ENCODE measurements at places on chromosomes 16 and 17.
A peak's percentile ranks its signal among the peaks of the same experiment; 100 is the strongest.

- DNase-seq: no peak
Measured at GRCh38 chr17:35892091-35893035, 12.2 kb upstream of the CCL5 start.

DNA sequence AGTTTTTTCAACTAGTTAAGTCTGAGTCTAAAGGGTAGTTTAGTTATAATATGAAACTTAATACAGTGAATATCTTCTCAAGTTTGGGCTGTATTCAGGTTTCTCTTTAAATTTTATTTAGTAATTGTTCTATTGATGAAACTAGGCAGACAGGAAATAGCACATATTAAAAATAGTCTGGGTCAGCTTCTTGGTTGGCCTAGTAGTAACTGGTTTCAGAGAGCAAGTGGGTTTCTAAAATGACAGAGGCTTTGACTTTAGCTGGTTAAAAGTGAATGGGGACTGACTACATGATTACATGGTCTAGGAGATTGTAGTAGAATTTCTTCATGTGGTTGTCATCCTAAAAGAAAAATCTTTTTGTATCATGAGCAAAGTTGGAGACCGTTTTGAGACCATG, 46.8 kb downstream of the OMG start:
- no peak for DNase-seq

DNA sequence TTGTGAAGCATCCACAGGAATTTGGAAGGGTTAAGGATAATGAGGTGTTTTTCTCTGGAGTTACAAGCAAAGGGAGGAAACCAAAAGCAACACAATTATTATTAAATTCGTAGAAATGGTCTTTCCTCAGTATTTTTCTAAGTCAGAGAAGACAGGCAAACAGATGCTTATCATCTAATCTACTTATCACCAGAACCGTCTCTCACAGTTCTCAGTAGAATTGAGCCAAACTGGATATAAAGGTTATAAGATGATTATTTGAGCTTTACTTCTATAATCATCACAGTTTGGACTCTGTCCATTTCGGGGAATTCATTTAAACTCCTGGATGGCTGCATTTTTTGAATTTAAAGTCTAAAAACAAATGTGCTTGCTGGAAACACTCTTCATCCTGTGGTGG, 245.0 kb downstream of the KCNJ2 start:
- no peak for DNase-seq

DNA sequence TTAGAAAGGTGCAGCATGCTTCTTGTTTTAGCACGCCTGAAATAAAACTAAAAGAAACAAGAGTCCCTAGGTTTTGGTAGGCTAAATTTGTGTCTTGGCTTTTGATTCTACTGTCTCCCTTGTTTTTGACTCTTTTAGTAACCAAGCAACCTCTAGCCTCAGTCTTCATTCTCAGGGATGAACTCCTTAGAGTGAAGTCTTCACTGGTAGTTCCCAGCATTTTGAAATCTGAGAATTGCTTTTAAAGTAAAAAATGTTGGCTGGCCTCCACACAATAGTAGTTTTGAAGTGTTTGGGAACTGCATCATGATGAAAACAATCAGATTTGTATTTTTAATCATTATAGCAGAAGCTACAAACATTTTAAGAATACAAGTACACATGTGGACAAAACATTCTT, 6.1 kb upstream of the CDR2 start:
- DNase-seq: no peak

GRCh38 chr16:89357055-89357816, 133.1 kb downstream of the ANKRD11 start:
- DNase-seq: no peak

DNA sequence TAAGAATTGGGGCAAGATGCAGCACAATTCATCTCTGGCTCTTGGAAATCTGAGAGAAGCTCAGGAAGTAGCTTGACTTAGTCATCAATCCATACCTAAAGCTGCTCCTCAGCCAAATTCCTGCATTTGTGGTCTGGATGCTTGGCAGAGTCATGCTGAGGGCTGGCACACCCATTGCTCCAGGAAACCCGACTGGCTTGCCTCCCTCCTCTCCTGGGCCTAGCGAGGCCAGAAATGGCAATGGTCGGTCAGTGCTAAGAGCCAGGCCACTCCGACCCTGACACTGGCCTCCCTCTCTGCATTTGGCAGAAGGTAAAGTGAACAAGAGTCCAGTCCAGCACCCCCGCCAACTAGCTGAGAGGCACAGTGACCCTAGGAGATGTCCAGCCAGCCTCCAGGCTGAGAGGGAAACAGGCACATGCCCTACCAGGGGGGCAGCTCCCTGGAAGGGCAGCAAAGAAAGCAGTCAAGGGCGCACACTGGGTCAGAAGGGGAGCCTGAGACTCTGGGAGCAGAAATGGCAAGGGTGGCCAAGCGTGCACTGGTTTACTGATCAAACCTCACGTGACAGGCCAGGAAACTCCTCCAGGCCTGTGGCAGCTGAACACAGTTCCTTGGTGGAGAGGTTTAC, 10.0 kb downstream of the POLDIP2 start:
- DNase-seq: no peak

GRCh38 chr16:64712026-64712425, 409.8 kb downstream of the CDH11 start:
- no peak for DNase-seq

DNA sequence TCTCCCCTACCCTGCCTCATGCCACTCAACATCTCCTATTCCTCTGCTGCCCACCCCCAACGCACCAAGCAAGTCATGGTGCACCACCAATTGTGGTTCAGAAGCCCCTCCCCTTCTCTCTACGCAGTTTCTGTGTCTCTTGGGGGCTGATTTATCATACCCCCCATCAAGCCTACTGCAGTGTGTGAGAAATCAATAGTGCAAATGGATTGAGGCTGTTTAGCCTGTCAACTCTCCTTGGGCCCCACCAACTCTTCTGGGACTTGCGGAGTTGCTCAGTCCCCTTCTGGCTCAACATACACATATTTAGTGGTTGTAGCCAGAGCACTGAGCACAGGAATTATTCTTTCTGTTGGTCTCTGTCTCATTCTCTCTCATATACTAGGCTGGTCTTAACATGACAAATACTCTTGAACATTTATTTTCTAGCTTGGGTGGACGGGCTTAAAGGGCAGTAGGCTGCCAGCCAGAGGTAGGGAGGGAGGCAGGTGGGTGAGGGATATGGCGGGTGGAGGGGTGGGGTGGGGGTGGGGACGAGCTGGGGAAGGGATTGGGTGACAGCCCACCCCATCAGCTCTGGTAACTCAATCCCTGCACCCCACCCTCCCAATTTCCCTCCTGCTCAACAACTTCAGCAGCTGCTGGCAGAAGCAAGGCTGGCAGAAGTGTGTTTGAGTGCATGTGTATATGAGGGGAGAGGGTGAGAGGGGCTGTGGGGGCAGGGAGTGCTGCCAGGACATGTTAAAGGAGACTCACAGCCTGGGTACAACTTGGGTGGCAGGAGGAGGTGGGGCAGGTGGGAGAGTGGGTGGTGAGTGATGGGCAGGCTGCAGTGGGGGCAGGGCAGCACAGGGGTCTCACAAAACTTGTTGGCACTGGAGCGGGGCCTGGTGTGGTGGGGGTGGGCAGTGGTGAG, 4.9 kb downstream of the RARA start:
- DNase-seq: peak; percentile 98

- no peak for DNase-seq
Measured at GRCh38 chr16:10827691-10828341, 9.2 kb upstream of the TVP23A start.

DNA sequence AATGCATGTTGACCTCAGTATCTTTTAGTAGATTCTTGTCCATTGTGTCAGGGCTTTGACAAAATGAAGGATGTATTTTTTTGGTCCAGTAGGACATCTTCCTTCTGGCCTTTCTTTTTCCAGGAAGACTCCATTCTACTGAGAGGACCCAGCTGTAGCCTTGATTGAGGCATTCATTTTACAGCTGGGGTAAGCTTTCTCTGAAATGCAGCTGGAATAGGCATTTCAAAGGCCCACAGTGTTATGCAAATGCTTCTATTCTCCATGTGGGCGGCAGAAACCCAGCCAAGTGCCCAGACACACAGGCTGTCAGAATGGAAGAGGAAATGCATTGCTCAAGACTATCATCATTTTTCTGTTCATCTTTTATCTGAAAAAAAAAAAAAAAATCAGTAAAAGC, 629.0 kb upstream of the CDH8 start:
- no peak for DNase-seq

GRCh38 chr17:82236142-82236971, 7.5 kb downstream of the SLC16A3 start:
- peak; percentile 57 for DNase-seq

GRCh38 chr16:85998868-85999729, 100.1 kb downstream of the IRF8 start:
- peak; percentile 39 for DNase-seq

GRCh38 chr16:85642762-85643358, 29.7 kb downstream of the GSE1 start:
- no peak for DNase-seq

DNA sequence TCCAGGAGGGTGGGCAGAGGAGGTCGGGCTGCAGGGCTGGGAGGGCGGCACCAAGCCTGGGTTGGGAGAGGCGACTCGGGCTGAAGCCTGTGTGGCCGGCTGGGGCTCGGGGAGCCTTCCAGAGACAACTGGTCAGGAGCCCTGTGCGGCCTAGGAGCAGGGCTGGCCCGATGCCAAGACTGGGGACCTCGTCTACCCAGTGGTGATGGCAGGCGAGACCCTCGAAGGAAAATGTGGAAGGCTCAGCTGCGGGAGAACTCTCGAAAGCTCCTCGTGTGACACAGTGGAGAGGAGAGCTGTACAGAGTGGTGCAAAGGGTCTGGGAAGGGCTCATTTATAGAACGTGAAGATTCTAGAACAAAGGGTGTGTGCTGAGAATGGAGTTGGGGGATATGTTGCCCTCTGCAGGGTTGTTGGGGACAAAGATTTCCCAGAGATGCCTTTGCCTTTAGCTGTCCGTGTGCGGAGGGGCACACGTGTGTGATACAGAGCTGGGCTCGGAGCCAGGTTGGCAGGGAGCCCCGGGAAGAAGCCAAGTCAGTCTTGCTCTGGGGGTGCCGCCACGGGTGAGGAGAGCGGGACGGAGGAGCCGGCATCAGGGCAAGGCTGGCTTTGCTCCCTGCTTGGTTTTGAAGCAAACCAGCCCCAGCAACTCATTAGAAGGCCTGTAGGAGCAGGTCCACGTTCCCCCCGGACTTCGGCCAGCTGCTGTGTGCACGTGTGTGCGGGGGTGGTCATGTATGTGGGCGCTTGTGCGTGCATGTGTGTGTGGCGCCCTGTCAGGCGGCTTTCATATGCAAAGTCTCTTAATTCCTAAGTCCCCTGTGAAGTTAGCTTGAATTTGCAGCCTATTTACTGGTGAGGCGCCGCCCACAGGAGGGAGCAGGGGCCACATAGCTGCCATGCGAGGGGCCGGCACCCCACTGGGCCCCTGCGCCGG, 132.4 kb upstream of the CHMP6 start:
- peak; percentile 60 for DNase-seq

DNA sequence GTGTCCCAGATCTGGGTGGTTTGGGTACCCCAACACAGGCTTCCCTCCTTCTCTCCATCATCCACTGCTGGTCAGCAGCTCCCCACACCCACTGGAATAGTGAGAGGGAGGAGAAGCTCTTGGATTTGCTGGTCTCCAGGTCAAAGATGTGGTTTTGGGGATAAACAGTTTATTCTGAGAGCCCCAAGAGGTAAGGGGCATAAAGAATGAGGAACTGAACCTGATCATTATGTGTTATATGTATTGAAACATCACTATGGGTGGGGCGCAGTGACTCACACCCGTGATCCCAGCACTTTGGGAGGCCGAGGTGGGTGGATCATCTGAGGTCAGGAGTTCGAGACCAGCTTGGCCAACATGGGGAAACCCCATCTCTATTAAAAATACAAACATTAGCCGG, 3.9 kb downstream of the DPEP2 start:
- no peak for DNase-seq

- DNase-seq: no peak
Measured at GRCh38 chr16:67846063-67846319, 742 bp upstream of the NUTF2 start.

- no peak for DNase-seq
Measured at GRCh38 chr16:84761448-84762368, 58.1 kb upstream of the CRISPLD2 start.

GRCh38 chr16:67190041-67190440, at the start of gene EXOC3L1:
Gene EXOC3L1, minus strand, starts transcription at chr16:67190136. Its CDS starts 460 bp downstream, at chr16:67189676.
- no peak for DNase-seq

- DNase-seq: no peak
Measured at GRCh38 chr16:80387318-80387921, 153.4 kb upstream of the DYNLRB2 start.

DNA sequence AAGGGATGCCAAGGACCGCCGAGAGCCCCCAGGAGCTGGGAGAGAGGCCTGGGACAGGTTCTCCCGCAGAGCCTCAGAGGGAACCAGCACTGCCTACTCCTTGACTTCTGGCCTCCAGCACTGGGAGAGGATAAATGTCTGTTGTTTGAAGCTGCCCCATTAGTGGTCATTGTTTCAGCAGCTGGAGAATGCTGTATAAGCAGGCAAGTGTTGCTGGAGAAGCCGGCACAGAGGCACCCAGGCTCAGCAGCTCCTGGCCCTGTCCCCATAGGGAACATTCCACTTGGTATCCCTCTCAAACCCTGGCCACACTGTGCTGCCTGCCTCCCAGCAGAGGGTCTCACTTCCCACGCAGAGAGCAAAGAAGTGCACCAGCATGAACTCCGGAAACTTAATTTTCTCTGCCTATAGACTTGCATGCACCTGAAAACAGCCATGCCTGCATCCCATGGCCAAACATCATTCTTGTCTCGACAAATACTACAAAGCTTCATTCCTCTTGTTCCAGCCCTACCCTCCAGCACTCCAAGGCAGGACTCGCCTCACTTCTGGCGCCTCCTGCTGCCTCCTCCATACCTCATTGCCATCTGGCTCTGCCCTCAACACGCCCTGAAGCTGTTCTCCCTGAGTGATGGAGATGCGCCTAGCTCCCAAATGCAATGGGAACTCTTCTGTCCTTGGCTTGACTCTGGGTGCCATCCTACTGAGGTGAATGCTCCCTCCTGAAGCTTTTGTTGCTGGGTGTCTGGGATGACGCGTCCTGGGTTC, 88.1 kb downstream of the DNAH17 start:
- DNase-seq: no peak

GRCh38 chr16:5430598-5430997, 333.0 kb upstream of the EEF2KMT start:
- DNase-seq: no peak

DNA sequence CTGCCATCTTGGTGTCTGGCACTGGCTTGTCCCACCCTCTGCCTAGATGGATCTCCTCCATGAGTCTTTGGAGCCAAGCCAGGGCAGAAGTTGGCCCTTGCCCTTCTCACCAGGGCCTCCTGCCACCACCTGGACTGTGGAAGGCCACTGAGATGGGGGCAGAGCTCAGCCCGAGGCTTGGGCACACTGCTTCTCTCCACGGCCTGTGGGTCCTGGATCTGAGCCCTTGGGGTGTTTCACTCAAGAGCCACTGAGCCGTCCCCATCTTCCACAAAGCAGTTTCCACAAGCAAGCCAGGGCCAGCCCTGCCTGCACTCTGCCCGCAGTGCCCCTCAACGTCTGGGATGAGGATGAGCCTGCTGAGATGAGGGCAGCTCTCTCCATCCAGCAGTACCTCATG, 16.7 kb upstream of the CD300A start:
- DNase-seq: no peak

All from NCI-H2171 treated with DMSO at 0.1 percent for 48 hours (cell line).